ENCODE measurements at places on chromosomes 16 and 17. TPM values are rescaled to one million over a fixed set of nuclear protein-coding genes. Genes with fewer than 3 reads are reported as not detected.

DNA sequence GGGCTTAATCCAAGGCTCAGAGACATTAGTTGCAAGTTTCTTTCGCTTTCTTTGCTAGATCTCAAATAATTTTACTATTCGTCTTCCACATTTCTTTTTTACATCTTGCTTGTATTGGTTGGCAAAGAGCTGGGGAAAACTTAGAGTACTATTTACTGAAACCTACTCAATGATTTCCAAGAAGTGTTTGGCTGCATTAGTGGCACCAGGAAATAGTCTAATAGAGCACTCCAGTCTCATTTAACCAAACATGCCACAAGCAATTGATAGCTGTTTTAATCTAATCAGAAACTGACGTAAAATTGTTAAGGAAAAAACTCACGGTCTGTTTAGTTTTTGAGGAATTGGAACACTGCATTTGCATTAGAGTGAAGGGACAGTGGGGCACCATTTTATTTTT, 29.0 kb downstream of the NUP93 start:
- H3K27ac ChIP-seq = no peak overlapping the region
- no peak for DNase-seq
- H3K4me1 ChIP-seq = no peaks in the 10 kb centered on the region
- H3K27me3 ChIP-seq = no peaks in the 10 kb centered on the region

CACNG1 gene
- not detected for polyA plus RNA-seq

ATP2A1 gene
- 1.1 TPM for polyA plus RNA-seq

GRCh38 chr16:8735574-8735973, 61.2 kb downstream of the ABAT start:
- H3K4me3 ChIP-seq = no peak overlapping the region
- no peaks in the 10 kb centered on the region for H3K36me3 ChIP-seq
- no peak overlapping the region for H3K27ac ChIP-seq
- no peak for DNase-seq
- peaks cover 1% of the 10 kb centered on the region for H3K4me1 ChIP-seq
- H3K27me3 ChIP-seq = no peaks in the 10 kb centered on the region

- H3K36me3 ChIP-seq = no peaks in the 10 kb centered on the region
- no peaks in the 10 kb centered on the region for H3K4me1 ChIP-seq
- H3K4me3 ChIP-seq = no peak overlapping the region
Observed at GRCh38 chr16:8179615-8180014, 410.7 kb downstream of the TMEM114 start.

DNA sequence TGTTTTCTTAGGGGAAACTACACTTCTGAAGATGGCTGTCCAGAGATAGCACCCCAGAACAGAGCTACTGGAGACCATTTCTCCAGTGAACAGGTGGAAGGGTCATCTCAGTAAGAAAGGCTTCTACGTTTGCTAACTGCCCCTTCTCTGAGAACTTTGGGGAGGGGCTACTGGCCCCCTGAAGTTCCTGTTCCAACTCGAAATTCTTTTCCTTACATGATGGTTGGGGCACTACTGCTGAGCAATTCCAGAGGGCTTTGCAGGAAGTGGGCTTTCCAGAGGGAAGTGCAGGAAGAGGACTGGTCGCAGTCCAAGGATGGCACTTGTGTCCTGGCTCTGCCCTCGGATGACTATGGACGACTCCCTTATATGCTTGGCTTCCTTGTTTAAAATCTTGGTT, 31.2 kb downstream of the TOM1L2 start:
- no peak overlapping the region for H3K4me3 ChIP-seq
- no peak for DNase-seq
- no peaks in the 10 kb centered on the region for H3K36me3 ChIP-seq
- peaks cover 46% of the 10 kb centered on the region for H3K4me1 ChIP-seq

- H3K36me3 ChIP-seq = no peaks in the 10 kb centered on the region
- no peak overlapping the region for H3K27ac ChIP-seq
- H3K4me1 ChIP-seq = no peaks in the 10 kb centered on the region
- DNase-seq = peak; percentile 71
- H3K27me3 ChIP-seq = no peaks in the 10 kb centered on the region
Observed at GRCh38 chr17:56150649-56151048, 2.6 kb upstream of the ANKFN1 start.

GRCh38 chr17:48456589-48456988, 26.6 kb upstream of the SKAP1 start:
- H3K36me3 ChIP-seq = no peaks in the 10 kb centered on the region
- H3K4me3 ChIP-seq = no peak overlapping the region
- H3K4me1 ChIP-seq = no peaks in the 10 kb centered on the region
- H3K27ac ChIP-seq = no peak overlapping the region

GRCh38 chr17:8124350-8125153, 646 bp upstream of the HES7 start:
- H3K27ac ChIP-seq = no peak overlapping the region
- DNase-seq = no peak
- H3K4me1 ChIP-seq = peaks cover 71% of the 10 kb centered on the region
- no peaks in the 10 kb centered on the region for H3K36me3 ChIP-seq
- no peak overlapping the region for H3K4me3 ChIP-seq

GRCh38 chr16:87528690-87529579, 36.1 kb upstream of the ZCCHC14 start:
- no peak overlapping the region for H3K27ac ChIP-seq
- no peaks in the 10 kb centered on the region for H3K27me3 ChIP-seq
- no peaks in the 10 kb centered on the region for H3K4me1 ChIP-seq
- H3K36me3 ChIP-seq = no peaks in the 10 kb centered on the region
- no peak overlapping the region for H3K4me3 ChIP-seq

- no peak for DNase-seq
- H3K27me3 ChIP-seq = no peaks in the 10 kb centered on the region
Observed at GRCh38 chr17:55121268-55121667, 143.5 kb upstream of the HLF start.

GRCh38 chr16:65572156-65572555, 450.3 kb upstream of the CDH11 start:
- H3K36me3 ChIP-seq = no peaks in the 10 kb centered on the region
- H3K4me1 ChIP-seq = no peaks in the 10 kb centered on the region
- no peak overlapping the region for H3K4me3 ChIP-seq
- no peak overlapping the region for H3K27ac ChIP-seq

GRCh38 chr17:82013341-82013740, 9.3 kb downstream of the CENPX start:
- H3K4me3 ChIP-seq = no peak overlapping the region
- no peaks in the 10 kb centered on the region for H3K4me1 ChIP-seq
- DNase-seq = no peak
- no peaks in the 10 kb centered on the region for H3K36me3 ChIP-seq
- H3K27ac ChIP-seq = no peak overlapping the region

- H3K4me3 ChIP-seq = no peak overlapping the region
- no peaks in the 10 kb centered on the region for H3K27me3 ChIP-seq
- no peak for DNase-seq
- H3K4me1 ChIP-seq = peaks cover 8% of the 10 kb centered on the region
- no peak overlapping the region for H3K27ac ChIP-seq
Observed at GRCh38 chr16:72860726-72861562, 187.0 kb downstream of the ZFHX3 start.

DNA sequence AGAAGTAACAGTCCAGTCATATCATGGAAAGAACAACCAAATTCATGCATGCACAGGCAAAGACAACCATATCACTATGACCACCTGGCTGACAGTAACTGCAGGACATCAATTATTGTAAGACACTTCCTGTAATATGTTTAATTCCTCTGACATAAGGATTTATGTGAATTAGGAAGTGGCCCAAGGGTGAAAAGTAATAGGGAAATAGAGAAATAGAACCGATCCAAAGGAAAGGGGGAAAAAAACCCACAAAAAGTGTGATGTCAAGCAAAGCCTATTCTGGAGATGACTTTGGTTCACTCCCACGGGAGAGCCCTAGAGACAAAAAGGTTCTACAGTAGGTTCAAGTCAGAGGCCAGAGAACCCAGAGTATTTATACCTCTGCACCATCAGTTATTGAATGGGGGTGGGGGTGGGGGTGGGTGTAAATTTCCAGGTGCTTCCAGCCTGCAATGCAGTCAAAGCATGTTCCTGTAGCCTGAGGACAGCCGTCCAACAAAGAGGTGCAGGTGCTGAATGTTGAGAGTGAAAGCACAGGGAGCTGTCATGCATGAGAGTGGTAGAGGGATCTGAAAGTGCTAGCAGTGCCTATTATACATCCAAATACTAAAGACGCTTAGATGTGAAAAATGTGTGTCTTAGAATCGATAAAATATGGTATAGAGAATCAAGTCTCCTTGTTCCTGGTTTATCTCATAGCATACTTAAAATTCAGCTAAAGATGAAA, 95.6 kb upstream of the HLF start:
- no peaks in the 10 kb centered on the region for H3K4me1 ChIP-seq
- H3K4me3 ChIP-seq = no peak overlapping the region
- DNase-seq = no peak
- H3K27me3 ChIP-seq = no peaks in the 10 kb centered on the region

DNA sequence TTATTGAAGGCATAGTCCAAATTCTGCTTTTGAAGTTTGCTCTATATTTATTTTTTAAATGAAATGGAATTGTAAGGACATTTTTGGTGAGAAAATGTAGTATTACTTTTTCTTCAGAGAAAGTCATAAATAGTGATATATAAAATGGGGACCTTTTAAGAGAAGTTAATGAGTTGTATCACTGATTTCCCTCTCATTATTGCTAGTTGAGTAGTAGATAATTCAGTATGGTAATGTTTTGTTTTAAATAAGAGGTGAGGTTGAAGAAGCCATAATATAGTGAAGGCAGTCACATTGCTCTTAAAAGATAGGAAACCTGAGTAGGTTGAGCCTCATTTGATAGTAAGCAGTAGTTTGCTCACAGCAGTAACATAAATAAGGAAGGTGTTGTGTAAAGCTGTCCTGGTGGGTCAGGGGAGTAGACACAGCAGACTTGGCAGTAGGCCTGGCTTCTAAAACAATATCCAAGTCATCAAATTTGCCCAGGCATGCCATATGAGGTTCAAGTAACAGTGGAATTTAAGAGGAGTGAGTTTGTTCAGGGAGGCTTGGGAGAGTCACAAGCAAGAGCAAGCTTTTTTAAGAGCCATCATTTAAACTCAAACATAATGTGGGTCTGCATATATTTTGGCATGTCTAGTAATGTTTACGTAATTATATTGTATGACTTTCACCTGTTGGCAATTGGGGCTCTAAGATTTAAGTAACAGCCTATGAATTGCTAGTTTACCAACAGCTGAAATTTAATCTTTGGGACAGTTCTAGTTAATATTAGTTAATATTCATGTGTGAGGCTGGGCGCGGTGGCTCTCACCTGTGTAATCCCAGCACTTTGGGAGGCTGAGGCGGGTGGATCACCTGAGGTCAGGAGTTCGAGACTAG, 6.5 kb downstream of the NFATC3 start:
- no peak overlapping the region for H3K27ac ChIP-seq
- no peaks in the 10 kb centered on the region for H3K36me3 ChIP-seq
- H3K4me1 ChIP-seq = peaks cover 24% of the 10 kb centered on the region
- no peaks in the 10 kb centered on the region for H3K27me3 ChIP-seq
- H3K4me3 ChIP-seq = no peak overlapping the region
- DNase-seq = no peak

- no peaks in the 10 kb centered on the region for H3K36me3 ChIP-seq
- no peak overlapping the region for H3K4me3 ChIP-seq
- no peak overlapping the region for H3K27ac ChIP-seq
- H3K4me1 ChIP-seq = no peaks in the 10 kb centered on the region
- no peak for DNase-seq
Observed at GRCh38 chr16:50889276-50889675, 147.4 kb downstream of the CYLD start.

DNA sequence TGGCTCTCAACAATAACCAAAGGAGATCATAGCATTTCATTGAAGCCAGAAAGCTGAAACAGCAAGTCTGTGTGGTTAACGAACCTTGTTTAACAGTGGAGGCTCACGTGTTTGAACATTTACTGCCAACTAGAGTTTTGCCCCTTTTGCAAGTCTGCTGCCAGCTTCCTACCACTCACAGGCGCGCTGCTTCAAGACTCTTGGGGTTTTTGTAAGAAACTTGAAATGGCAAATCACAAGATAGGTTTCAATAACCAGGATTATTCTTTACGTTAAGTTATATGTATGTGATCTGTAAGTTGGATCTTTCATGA, 1.2 kb downstream of the SNTB2 start:
- no peaks in the 10 kb centered on the region for H3K36me3 ChIP-seq
- DNase-seq = no peak
- H3K4me1 ChIP-seq = peaks cover 41% of the 10 kb centered on the region
- no peaks in the 10 kb centered on the region for H3K27me3 ChIP-seq

All from adrenal gland (tissue), 19 donors.